ENCODE measurements at places on chromosomes 3 and 15.

DNA sequence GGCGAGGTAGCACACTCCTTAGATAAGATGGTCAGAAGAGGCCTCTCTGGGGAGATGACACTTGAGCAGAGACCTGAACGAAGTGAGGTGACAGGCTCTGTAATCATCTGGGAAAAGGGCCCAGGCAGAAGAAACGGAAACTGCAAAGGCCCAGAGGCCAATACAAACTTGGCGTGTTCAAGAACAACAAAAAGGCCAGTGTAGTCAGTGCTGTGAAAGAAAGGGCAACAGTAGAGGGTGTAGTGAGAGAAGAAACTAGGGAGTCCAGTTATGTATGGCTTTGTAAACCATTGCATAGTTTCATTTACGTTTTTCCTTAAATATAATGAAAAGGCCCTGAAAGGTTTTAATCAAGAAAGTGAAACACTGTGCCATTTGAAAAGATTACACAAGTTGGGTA, 31.8 kb downstream of the PLD1 start:
- no peak for DNase-seq

GRCh38 chr3:43699864-43700263, 9.1 kb downstream of the ABHD5 start:
- no peak for DNase-seq

- no peak for DNase-seq
These were observed 47.9 kb downstream of the PEAK1 start for GRCh38 chr15:77371850-77372563.

- DNase-seq = no peak
These were observed 8.8 kb upstream of the FAM107A start for GRCh38 chr3:58585994-58586393.

- no peak for DNase-seq
These were observed 6.0 kb downstream of the HHATL start for GRCh38 chr3:42696356-42697288.

- no peak for DNase-seq
These were observed 104.7 kb upstream of the ADPGK start for GRCh38 chr15:72888211-72888610.

GRCh38 chr3:189360291-189360690, 188.5 kb downstream of the TPRG1 start:
- DNase-seq = no peak

GRCh38 chr15:37995461-37996347, 61.3 kb downstream of the TMCO5A start:
- no peak for DNase-seq

DNA sequence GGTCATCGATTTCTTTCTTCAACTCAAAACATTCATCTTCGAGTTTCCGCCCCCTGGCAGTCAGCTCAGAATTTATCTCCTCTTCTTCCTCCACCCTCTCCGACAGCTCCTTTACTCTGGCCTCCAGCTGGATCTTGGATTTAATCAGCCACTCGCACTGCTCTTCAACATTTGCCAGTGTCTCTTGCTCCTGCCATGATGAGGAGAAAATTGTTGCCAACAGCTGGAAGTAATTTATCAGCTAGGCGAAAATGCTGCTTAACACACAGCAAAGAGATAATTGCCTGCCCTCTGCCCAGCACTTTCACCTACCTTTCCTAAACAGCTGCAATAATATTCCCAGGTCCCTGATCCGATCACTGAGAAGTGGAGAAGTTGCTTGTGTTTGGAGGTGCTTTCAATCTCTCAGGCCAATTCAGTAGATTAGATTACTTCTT, 69.3 kb downstream of the MYH15 start:
- DNase-seq = no peak

GRCh38 chr15:98958918-98959639, 48.5 kb downstream of the PGPEP1L start:
- DNase-seq = no peak

DNA sequence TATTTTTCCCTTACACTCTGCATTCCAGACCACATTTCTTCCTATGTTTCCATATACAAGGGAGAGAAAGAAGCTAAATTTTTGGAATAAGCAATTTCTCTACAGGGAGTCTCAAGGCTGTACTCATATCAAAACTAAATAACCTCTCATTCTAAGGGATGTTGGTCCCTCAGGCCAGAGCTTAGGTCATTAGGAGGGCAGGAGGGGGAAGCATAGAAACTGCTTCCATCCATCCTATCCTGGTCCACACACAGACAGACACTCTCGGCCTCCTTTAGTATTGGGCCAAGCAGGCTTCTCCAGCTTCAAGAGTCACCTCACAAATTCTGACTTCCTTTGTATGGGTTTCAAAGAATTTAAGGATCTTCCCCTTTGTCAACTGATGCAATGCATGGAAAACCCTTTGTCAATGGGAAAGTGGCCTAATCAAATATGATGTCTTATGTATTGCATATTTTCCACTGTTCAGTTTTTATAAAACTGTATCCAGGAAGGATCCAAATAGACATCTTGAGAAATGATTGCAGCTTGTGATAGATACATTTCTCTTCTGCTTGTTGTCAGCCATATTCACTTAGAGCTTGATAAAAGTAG, 140.7 kb upstream of the RARB start:
- no peak for DNase-seq

- no peak for DNase-seq
These were observed 62.5 kb downstream of the CBLB start for GRCh38 chr3:105806359-105806758.

- DNase-seq = no peak
These were observed 27.9 kb upstream of the NIT2 start for GRCh38 chr3:100306695-100307094.

- no peak for DNase-seq
These were observed 156.9 kb upstream of the PRICKLE2 start for GRCh38 chr3:64382153-64382552.

GRCh38 chr3:4693620-4694019, 200.5 kb downstream of the ITPR1 start:
- DNase-seq = no peak

DNA sequence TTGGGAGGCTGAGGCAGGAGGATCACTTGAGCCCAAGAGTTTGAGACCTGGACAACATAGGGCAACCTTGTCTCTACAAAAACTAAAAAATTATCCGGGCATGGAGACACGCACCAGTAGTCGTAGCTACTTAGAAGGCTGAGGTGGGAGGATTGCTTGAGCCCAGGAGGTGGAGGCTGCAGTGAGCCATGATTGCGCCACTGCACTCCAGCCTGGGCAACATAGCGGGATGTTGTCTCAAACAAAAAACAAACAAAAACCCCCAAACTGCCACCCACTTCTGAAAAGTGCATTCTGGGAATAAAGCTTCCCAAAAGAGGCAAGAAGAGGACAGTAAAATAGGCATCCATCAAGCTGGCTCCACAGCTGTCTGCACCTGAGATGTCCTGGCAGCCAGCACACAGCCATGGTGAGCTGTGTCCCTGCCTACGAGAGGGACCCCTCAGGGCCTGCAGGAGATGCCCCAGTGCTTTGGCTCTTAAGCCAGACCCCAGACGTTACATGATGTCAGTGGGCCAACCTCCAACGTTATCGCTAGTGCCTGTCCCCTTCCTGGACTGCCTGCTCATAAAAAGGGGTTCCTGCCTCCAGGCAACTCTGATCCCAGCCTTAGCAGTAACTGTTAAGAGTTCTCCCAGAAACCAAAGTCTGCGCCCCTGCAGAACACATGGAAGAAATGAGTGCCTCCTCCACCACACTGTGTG, 101.1 kb downstream of the LRIG1 start:
- DNase-seq = no peak

DNA sequence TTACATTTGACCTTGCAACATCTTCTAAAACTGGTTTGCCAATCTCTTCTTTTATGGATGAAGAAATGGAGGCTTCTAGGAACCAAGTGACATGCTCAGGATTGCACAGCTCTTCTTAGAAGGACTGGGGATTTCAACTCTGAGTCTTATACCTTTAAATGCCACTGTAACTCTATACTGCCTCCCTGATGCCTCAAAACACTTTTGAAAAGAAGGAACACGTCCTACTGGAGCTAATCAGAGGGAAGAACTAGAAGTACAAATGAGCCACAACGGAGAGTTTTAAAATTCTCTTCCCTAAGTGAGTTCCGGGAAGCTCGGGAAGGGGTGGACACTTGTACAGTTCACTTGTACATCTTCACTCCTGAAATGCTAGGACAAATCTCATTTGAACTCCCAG, 949 bp upstream of the MITF start:
- no peak for DNase-seq

GRCh38 chr3:42841332-42841731, 32.1 kb downstream of the ACKR2 start:
- no peak for DNase-seq

DNA sequence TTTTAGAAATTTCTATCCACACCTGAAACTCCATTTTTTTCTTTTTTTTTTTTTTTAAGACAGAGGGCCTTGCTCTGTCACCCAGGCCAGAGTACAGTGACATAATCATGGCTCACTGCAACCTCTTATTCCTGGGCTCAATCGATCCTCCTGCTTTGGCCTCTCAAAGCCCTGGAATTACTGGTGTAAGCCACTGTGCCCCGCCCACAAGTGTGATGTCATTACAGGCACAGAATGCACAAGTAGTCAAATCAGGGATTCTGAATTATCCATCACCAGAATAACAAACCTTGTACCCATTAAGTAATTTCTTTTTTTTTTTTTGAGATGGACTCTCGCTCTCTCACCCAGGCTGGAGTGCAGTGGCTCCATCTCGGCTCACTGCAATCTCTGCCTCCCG, 1.9 kb downstream of the UQCRC1 start:
- no peak for DNase-seq

DNA sequence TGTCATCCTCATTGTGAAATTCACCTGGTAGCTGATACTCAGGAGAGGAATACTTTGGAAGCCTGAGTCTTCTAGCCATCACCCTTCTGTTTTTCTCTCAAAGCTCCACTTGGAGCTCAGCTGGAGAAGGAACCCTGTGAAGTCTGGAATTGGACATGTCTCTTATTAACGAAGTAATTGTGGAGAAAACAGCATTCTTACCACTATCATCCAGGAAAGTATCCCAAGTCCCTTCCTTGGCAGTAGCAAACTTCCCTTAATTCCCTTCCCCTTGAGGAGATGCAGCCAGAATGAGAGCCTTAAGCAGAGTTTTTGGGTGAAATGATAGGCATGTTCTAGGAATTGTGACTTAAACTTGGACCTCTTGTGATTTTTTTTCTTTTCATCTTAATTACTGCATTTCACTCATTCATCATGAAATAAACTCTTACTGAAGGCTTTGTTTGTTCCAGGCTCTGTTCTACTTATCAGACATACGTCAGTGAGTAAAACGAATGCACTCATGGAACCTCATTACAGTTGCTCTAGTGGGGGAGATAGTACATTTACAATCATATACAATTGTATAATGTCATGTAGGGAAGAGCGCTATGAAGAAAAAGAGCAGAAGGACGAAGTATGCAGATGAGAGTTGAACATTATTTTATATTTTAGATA, 30.5 kb upstream of the TCF12 start:
- no peak for DNase-seq

GRCh38 chr3:129046732-129047552, 13.6 kb upstream of the GP9 start:
- no peak for DNase-seq

DNA sequence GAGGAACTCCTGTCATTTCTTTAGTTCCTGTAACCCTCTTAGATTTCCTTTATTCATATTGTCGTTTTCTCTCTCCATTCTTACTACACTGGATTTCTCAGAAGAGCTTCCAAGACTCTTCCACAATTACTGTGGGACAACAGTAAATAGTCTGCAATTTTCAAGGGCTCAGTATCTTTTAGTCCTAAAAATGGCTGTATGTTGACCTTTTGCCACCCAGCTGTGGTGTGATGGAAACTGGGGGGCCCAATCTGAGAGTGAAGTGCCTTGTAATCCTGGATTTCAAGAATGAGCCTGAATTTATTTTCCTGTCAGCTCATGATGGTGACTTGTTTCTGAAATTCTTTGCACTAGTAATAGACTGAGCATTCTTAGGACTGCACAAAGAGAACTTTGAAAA, 277.6 kb upstream of the RASGRP1 start:
- no peak for DNase-seq

DNA sequence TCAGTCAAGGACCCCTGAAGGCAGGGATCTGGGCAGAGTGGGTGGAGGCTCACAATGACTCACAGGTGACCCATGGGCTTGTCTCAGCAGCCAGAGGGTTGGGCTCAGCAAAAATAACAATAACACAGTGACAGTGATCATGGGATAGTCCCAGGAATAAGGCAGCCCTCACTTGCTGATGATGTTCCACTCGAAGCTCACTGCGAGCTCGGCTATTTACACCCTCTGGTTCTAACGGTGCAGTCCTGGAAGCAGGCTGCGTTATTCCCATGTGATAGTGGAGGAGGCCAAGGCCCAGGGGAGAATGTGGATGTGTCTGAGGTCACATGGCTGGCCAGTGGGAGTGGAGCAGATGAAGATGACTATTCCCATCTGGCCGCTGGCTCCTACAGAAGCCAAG, 16.2 kb downstream of the CCDC33 start:
- no peak for DNase-seq

GRCh38 chr15:77625376-77625775, 7.3 kb downstream of the LINGO1 start:
- DNase-seq = no peak

- no peak for DNase-seq
These were observed 59.5 kb upstream of the ZNF148 start for GRCh38 chr3:125434582-125435011.

GRCh38 chr3:174337227-174337626, 521.9 kb upstream of the NAALADL2 start:
- DNase-seq = no peak

- DNase-seq = no peak
These were observed 44.6 kb downstream of the ARHGAP31 start for GRCh38 chr3:119338754-119339153.

- no peak for DNase-seq
These were observed 58.9 kb upstream of the CNTN3 start for GRCh38 chr3:74673326-74673725.

DNA sequence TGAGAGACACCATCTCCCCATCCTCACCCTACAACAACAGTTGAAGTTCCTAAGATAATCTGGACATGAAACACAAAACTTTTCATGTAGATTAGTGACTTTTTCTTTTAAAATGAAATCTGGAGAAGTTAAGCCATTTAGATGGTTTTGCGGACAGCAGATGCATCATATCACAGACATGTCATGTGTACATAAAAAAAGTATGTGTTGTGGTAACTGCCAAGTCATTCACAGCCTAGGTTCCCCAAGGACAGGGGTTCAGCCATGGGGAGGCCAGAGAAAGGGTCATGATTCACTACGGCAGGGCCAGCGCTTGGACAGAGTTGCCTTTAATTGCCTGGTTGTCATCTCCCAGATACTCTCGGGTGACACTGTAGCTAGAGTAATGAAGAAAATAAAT, 163.2 kb downstream of the PDZRN3 start:
- no peak for DNase-seq

- DNase-seq = no peak
These were observed 28.7 kb upstream of the SAMMSON start for GRCh38 chr3:69970827-69971226.

DNA sequence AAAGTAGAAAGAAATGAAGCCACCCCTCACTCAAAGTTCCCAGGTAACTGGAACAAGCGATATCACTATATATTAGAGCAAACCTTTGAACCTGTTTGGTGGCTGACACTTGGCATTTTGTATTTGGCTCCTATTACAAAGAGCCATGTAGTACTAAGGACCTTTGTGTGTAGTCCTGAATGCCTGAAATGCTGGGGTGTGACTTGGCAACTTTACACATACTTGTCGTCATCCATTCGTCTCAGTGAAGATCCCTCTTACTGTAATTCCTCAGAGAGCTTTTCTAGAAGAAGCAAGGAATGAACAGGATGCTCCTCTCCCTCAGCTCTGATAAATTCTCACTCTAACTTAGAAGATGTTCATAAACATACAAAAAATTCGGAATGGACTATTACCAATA, 216.1 kb upstream of the CDIN1 start:
- no peak for DNase-seq

- no peak for DNase-seq
These were observed 252.0 kb upstream of the VEPH1 start for GRCh38 chr3:157755233-157755632.

- DNase-seq = no peak
These were observed 104.7 kb downstream of the IQSEC1 start for GRCh38 chr3:12968541-12968940.

Data from activated B cell treated with CpG ODN at 0.5 μM for 24 hours (primary cell).